ENCODE measurements at places on chromosomes 6 and 20. TPM values are rescaled to one million over a fixed set of nuclear protein-coding genes. Genes with fewer than 3 reads are reported as not detected.

GRCh38 chr20:22575087-22575721 is 9.2 kb downstream of the FOXA2 start:
- no peak overlapping the region for H3K27ac ChIP-seq
- H3K4me3 ChIP-seq, result no peak overlapping the region
- DNase-seq, result no peak

DNA sequence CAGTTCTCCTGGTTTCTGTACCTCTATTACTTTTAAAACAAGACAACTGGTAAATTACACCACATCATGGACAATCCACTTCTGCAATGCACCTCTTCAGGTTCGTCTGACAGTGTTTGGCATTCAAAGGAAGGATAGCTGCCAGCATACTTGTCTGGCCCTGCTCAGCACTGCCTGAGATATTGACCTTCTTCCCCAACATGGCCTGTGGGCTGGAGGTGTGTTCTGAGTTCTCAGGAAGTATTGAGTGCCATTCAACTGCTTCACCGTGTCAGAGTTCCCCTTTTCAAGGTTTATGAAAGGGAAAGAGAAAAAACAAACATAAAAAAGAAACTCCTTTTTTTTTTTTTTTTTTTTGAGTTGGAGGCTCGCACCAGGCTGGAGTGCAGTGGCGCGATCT is 267.9 kb upstream of the SASH1 start:
- no peaks in the 10 kb centered on the region for H3K36me3 ChIP-seq
- H3K4me1 ChIP-seq, result no peaks in the 10 kb centered on the region
- no peaks in the 10 kb centered on the region for H3K27me3 ChIP-seq

DNA sequence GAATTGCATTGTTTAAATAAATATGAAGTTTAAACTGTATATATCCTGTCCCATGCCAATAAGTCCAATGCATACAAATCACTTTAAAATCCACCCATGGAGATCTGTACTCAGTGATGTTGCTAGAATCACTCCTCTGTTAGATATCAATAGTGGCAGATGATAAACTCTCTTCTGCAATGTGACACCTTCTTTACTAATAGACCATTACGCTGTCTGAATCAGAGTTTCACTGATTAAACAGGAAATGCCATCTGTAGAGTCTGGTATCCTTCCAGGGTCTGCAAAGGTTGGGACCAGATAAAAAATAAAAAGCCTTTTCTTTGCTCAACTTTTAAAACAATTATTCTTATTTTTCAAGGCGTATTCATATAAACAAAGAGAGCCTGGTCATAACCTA is 134.5 kb downstream of the EDN3 start:
- H3K4me1 ChIP-seq, result no peaks in the 10 kb centered on the region
- H3K4me3 ChIP-seq, result no peak overlapping the region
- no peak overlapping the region for H3K27ac ChIP-seq
- H3K36me3 ChIP-seq, result no peaks in the 10 kb centered on the region

GRCh38 chr6:87498048-87498447 is 25.3 kb downstream of the SLC35A1 start:
- no peaks in the 10 kb centered on the region for H3K27me3 ChIP-seq
- no peak for DNase-seq
- H3K4me3 ChIP-seq, result no peak overlapping the region
- no peaks in the 10 kb centered on the region for H3K36me3 ChIP-seq

DNA sequence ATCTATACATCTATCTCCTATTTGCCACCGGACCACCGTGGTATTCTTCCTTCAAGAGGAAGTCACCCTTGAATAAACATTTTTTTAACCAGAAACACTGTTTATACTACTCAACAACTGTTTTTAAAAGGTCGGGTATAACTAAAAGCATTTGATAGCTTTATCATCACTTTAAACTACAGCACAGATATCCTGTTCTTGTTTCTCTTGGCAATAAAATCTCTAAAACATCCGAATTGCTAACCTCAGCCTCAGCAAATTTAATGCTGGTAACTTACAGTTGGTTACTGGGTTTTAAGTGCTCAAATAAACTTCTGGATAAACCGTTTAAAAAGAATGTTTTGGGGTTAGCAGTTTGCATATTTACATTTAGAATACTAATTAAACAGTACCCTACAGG is 20.4 kb downstream of the ZUP1 start:
- no peaks in the 10 kb centered on the region for H3K27me3 ChIP-seq
- no peak for DNase-seq
- no peak overlapping the region for H3K27ac ChIP-seq
- no peaks in the 10 kb centered on the region for H3K4me1 ChIP-seq

- H3K27me3 ChIP-seq, result no peaks in the 10 kb centered on the region
- H3K27ac ChIP-seq, result no peak overlapping the region
- no peaks in the 10 kb centered on the region for H3K36me3 ChIP-seq
- peaks cover 13% of the 10 kb centered on the region for H3K4me1 ChIP-seq
Measured at GRCh38 chr20:10927936-10928840, 254.4 kb upstream of the JAG1 start.

- no peaks in the 10 kb centered on the region for H3K27me3 ChIP-seq
- no peak overlapping the region for H3K27ac ChIP-seq
- H3K4me1 ChIP-seq, result no peaks in the 10 kb centered on the region
- DNase-seq, result no peak
Measured at GRCh38 chr20:19114410-19114809, 98.0 kb upstream of the SLC24A3 start.

- no peaks in the 10 kb centered on the region for H3K36me3 ChIP-seq
- DNase-seq, result no peak
- H3K27me3 ChIP-seq, result no peaks in the 10 kb centered on the region
- H3K4me3 ChIP-seq, result no peak overlapping the region
- H3K4me1 ChIP-seq, result peaks cover 10% of the 10 kb centered on the region
Measured at GRCh38 chr6:111950661-111951496, 77.6 kb upstream of the FYN start.

DNA sequence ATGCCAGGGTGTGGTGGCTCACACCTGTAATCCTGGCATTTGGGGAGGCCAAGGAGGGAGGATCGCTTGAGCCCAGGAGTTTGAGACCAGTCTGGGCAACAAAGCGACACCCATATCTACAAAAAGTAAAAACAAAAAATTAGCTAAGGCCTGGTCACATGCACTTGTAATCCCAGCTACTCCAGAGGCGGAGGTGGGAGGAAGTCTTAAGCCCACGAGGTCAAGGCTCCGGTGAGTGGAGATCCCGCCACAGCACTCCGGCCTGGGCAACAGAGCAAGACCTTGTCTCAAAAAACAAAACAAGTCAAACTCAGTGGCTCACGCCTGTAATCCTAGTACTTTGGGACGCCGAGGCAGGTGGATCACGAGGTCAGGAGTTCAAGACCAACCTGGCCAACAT is 35.6 kb downstream of the SRSF3 start:
- H3K27me3 ChIP-seq, result no peaks in the 10 kb centered on the region
- peak overlapping the region; percentile 72 for H3K27ac ChIP-seq
- H3K36me3 ChIP-seq, result no peaks in the 10 kb centered on the region
- no peak overlapping the region for H3K4me3 ChIP-seq
- DNase-seq, result no peak

DNA sequence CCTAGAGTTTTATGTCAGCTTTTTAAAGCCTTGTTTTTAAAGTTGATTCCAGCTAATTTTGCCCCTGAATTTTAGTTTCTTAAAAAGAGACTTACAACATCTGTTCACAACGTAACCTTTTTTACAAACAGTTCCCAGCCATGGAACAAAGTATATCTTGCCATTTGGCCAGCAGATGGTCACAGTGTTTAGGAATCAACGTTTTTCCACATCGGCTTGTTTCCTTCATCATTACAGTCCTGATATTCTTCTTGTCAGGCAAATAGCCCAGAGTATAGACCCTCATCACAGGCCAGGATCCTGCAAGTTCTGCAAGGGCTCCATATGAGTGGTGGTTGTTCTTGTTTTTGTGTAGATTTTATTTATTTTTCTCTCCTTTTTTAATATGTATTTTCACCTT is 341.7 kb upstream of the HTR1E start:
- no peaks in the 10 kb centered on the region for H3K36me3 ChIP-seq
- no peak overlapping the region for H3K4me3 ChIP-seq
- DNase-seq, result no peak
- H3K4me1 ChIP-seq, result no peaks in the 10 kb centered on the region

DNA sequence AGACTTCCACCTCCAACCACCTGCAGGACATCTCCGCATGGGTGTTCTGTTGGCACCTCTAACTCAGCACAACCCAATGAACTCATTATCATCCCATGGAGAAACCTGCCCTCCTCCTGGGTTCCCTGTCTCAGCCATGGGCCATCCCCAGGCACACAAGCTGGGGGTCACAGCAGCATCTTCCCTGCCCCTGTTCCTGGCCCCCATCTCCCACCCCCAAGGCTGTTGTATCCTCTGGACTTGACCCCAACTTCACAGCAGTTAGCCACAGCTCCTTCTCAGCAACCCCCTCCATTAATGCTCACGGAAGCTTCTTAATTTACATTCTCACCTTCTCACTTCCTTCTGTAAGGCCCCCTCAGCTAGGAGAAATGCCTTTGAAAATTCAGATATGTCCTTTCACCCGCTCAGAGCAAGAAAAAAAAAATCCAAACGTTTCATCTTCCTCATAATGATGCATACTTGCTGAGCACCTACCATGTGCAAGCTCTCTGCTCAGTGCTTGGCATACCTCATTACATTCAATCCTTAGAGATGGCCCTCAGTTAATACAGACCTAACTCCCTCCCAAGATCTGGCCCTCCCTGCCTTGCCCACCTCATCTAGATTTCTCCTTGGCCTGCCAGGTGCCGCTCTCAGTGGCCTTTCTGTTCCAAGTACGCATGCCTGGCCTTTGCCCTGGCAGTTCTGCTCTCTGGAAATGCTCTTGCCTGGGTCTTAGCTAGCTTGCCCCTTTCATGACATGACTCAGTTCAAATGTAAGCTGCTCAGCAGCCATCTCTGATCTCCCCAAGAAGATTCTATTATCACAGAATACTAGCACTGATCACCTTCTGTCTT is 2.5 kb upstream of the NELFCD start:
- peaks cover 18% of the 10 kb centered on the region for H3K4me1 ChIP-seq
- no peaks in the 10 kb centered on the region for H3K36me3 ChIP-seq

- H3K36me3 ChIP-seq, result no peaks in the 10 kb centered on the region
- no peak overlapping the region for H3K27ac ChIP-seq
Measured at GRCh38 chr6:12751694-12752325, 35.2 kb downstream of the PHACTR1 start.

- H3K4me3 ChIP-seq, result no peak overlapping the region
- DNase-seq, result no peak
- no peak overlapping the region for H3K27ac ChIP-seq
- no peaks in the 10 kb centered on the region for H3K36me3 ChIP-seq
- no peaks in the 10 kb centered on the region for H3K4me1 ChIP-seq
- H3K27me3 ChIP-seq, result no peaks in the 10 kb centered on the region
Measured at GRCh38 chr6:40629463-40629862, 42.3 kb upstream of the LRFN2 start.

DNA sequence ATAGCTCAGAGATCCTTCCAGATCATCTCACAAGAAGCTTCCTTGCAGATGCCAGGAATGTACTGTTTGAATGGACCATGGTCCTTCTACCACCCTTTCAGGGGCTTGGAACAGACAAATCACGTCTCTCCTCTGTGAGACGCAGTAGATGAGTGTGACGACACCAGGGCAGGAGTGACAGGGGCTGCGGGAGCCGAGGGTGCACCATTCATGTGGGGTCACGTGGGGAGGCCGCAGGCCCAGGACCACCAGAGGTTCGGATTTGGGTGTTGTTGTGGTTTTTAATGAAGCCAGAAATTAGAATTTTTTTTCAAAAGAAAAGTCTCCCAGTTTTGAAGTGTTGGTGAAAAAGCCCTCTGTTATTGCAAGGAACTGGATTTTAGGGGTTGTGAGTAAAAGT is 79.2 kb downstream of the PREX1 start:
- no peaks in the 10 kb centered on the region for H3K4me1 ChIP-seq
- no peak overlapping the region for H3K4me3 ChIP-seq
- H3K27me3 ChIP-seq, result no peaks in the 10 kb centered on the region
- H3K27ac ChIP-seq, result no peak overlapping the region
- DNase-seq, result no peak

- no peaks in the 10 kb centered on the region for H3K36me3 ChIP-seq
- no peak overlapping the region for H3K4me3 ChIP-seq
- DNase-seq, result no peak
- no peak overlapping the region for H3K27ac ChIP-seq
Measured at GRCh38 chr20:63828951-63829350, 2.1 kb downstream of the ZBTB46 start.

DNA sequence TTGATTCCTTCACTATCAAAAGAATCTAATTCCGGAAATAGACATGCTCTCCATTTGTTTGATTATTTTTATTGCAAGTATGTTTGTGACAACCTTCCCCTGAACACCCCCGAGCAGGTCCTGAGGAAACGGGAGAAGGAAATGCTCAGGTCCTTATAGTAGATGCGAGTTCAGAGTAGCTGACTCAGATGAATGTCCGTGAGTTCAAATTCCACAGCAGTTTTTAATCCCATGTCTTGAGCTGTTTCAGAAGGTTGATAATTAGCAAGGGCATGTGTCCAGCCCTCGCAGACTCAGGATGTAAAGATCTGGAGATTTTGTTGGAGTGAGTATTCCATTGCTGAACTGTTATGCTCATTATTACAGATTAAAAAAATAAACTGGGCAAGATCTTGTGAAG is 169.3 kb downstream of the BCAS1 start:
- no peak overlapping the region for H3K4me3 ChIP-seq
- DNase-seq, result no peak
- peak overlapping the region; percentile 50 for H3K27ac ChIP-seq
- H3K36me3 ChIP-seq, result no peaks in the 10 kb centered on the region

- no peaks in the 10 kb centered on the region for H3K36me3 ChIP-seq
- H3K4me3 ChIP-seq, result no peak overlapping the region
- H3K4me1 ChIP-seq, result no peaks in the 10 kb centered on the region
- H3K27ac ChIP-seq, result no peak overlapping the region
Measured at GRCh38 chr6:146770965-146771735, 172.4 kb downstream of the ADGB start.

- H3K27ac ChIP-seq, result no peak overlapping the region
- no peaks in the 10 kb centered on the region for H3K27me3 ChIP-seq
- H3K36me3 ChIP-seq, result no peaks in the 10 kb centered on the region
- no peak for DNase-seq
Measured at GRCh38 chr6:111761783-111762312, 111.4 kb downstream of the FYN start.

- no peaks in the 10 kb centered on the region for H3K36me3 ChIP-seq
- DNase-seq, result no peak
- H3K27ac ChIP-seq, result no peak overlapping the region
- H3K4me3 ChIP-seq, result no peak overlapping the region
- no peaks in the 10 kb centered on the region for H3K27me3 ChIP-seq
- H3K4me1 ChIP-seq, result no peaks in the 10 kb centered on the region
Measured at GRCh38 chr20:24587384-24588046, 118.1 kb downstream of the SYNDIG1 start.

The IDH3B gene
- polyA plus RNA-seq, result 121 TPM

The SLC24A3 gene
- 0.92 TPM for polyA plus RNA-seq

The ZNFX1 gene
- polyA plus RNA-seq, result 7.2 TPM

The REPS1 gene
- polyA plus RNA-seq, result 12.6 TPM

The ACSS1 gene
- polyA plus RNA-seq, result 21.0 TPM

The BPIFA1 gene
- not detected for polyA plus RNA-seq

The METTL24 gene
- 0.76 TPM for polyA plus RNA-seq

The SSTR4 gene
- 0.04 TPM for polyA plus RNA-seq

The ZNF391 gene
- 0.46 TPM for polyA plus RNA-seq

The SYCP2 gene
- polyA plus RNA-seq, result 1.6 TPM

The HDGFL1 gene
- polyA plus RNA-seq, result not detected

The DDR1 gene
- 27.0 TPM for polyA plus RNA-seq
